ENCODE measurements at places on chromosomes 2 and 18. TPM values are rescaled to one million over a fixed set of nuclear protein-coding genes. Genes with fewer than 3 reads are reported as not detected.

Gene MRO
- not detected for total RNA-seq

Gene GAREM2
- 7.9 TPM for total RNA-seq

Gene TTL
- 48.5 TPM for total RNA-seq

Gene CRACDL
- total RNA-seq: 0.12 TPM

Gene OXER1
- 0.19 TPM for total RNA-seq

Gene MTCL1
- 0.40 TPM for total RNA-seq

DNA sequence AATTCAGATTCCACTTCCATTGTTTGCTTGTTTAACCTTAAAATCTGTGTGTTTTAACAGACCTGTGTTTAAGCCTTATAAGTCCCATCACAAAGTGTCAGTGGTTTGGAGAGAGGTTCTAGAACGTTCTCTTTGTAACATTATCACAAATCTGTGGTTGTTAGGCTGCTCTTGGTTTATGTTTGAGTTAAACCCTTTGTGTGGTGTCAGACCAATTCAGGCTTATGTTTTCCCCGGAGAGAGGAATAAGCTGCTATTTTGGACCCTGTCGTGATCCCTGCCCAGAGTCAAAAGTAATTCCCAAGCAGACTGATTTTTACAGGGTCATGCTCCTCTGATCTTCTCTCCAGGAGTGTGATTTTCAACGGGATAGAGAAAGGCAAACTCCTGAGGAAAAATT is 43.8 kb upstream of the LTBP1 start:
- DNase-seq: no peak

GRCh38 chr2:54092940-54093339 is 22.5 kb upstream of the ACYP2 start:
- DNase-seq: no peak

- no peak for DNase-seq
Measured at GRCh38 chr2:113067681-113068080, at the start of gene IL1F10. TSS of gene IL1F10 (plus strand) at chr2:113067970. CDS start at chr2:113072739, 4,769 bp downstream.

DNA sequence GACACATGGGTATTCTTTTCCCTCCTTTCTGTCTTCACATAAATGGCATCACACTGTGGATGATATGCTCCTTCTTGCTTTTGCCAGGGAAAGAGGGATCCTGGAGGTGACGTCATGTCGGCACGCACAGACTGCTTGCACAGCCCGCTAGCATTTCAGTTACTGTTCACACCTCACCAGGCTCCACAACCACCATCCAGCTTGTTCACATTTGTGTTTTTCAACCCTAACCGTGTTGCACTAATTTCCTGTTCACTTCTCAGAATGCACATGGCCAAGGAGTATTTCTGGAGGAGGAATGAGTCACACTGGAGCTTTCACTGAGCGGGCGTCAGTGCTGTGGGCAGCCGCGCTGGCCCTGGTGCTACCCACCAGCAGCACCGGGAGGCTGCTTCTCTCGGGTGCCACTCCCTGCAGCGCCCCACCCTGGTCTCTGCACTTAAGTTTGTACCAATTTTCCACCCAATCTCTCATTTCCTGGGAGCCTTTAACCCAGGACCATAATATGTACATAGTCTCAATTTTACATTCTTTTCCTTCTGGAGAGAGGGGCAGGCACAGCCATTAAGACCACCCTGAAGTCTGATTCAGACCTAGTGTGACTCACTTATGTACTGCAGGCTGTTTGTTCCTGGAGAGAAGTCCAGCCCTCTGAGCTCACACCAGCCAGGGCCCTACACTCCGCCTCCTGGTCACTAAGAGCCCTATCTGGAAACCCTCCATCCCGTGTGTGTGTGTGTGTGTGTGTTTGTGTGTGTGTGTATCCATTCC is 65.1 kb downstream of the MBP start:
- peak; percentile 91 for DNase-seq

DNA sequence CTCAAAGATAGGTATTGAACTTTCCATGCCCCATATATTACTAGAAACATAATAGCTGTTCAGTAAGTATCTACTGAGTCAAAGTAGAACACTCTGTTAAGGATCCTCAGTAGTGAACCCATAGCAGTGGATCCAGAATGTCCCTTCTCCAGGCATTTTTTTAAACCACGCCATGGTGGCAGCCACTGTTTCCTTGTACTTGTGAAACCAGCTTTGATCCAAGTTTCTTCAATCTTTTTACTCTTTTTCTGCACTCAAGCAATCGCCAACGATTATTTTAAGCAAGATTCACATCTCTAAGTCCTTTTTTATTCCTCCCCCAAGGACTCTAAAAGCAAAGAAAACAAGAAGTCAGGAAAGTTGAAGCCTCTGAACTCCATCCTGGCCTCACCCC is 291.2 kb upstream of the SLC14A2 start:
- no peak for DNase-seq

GRCh38 chr2:25566694-25567093 is 106.7 kb downstream of the DTNB start:
- peak; percentile 65 for DNase-seq

Data from activated CD4-positive, alpha-beta T cell treated with anti-CD3 and anti-CD28 coated beads, Interleukin-2, amount 10 ng/mL, durations not matched to agents 24 days and 14 days (primary cell).